ENCODE measurements at places on chromosomes 7 and 10.
A peak's percentile ranks its signal among the peaks of the same experiment; 100 is the strongest.

DNA sequence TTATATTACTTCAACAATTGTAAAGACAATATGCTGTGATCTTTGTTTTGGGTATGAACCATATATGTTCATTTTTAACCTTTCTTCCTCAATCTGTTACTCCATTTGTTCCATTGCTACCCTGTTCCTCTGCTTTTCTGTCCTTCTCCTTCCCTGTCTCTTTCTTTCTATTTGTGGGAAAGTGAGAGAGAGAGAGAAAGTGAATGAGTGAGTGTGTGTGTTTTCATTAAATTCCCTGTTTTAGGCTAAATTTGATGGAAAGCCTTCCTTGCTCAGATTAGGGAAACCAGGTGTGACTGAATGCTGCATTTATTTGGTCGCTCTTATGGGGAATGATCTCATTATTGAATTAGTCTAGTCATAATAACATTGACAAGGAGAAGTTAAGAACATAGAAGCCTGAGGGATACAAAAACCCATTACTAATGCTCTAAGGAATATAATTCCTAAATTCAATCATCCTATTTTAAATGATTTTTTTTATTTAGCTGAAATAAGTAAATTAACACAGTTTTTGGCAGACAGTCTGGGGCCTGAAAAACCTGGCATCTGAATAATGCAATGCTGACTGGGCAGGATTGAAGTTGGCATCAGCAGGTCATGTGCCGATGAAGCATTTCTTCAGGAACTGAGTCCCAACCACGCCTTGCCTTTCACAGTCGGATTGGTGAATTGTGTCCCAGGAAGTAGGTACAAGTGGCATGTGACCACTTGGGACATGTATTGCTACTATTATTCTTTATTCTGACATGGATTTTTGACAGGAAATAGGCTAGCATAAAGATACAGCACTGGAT, 117.6 kb upstream of the LRGUK start:
- no peak for DNase-seq

DNA sequence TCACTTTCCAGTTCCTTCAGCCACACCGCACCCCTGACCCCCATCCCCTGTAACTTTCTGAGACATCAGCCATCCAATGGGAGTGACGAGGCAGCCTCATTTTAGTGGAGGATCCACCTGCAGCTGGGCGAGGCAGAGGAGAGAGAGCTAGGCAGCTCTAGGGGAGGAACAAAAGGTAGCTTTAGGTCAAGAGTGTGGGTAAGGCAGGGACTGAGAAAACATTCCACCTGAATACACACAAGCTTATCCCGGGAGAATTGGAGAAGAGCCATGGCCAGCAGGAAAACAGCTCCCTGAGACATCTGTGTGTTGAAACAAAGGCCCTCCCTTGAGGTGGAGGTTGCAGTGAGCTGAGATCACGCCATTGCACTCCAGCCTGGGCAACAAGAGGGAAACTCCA, 6.7 kb upstream of the KLRG2 start:
- DNase-seq = no peak

DNA sequence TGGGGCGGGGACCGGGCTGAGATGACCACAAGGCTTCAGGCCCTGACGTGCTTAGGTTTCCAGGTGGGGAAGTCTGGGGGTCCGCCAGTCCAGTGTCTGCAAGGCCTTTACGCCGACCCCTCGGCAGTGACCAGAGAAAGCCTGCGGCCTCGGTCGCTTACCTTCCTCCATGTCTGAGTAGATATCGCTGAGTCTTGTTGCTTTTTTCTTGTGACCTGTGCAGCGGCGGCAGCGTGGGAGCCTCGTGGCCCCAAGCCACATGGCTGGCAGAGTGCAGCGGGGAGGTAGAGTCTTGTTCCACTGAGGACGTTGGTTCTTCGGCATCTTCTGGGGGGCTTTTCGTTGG, 329 bp downstream of the NOLC1 start:
- DNase-seq = no peak

GRCh38 chr7:43096875-43097274, 15.6 kb upstream of the HECW1 start:
- DNase-seq = no peak

- DNase-seq = no peak
These were observed 141.3 kb upstream of the FZD8 start for GRCh38 chr10:35783305-35783838.

DNA sequence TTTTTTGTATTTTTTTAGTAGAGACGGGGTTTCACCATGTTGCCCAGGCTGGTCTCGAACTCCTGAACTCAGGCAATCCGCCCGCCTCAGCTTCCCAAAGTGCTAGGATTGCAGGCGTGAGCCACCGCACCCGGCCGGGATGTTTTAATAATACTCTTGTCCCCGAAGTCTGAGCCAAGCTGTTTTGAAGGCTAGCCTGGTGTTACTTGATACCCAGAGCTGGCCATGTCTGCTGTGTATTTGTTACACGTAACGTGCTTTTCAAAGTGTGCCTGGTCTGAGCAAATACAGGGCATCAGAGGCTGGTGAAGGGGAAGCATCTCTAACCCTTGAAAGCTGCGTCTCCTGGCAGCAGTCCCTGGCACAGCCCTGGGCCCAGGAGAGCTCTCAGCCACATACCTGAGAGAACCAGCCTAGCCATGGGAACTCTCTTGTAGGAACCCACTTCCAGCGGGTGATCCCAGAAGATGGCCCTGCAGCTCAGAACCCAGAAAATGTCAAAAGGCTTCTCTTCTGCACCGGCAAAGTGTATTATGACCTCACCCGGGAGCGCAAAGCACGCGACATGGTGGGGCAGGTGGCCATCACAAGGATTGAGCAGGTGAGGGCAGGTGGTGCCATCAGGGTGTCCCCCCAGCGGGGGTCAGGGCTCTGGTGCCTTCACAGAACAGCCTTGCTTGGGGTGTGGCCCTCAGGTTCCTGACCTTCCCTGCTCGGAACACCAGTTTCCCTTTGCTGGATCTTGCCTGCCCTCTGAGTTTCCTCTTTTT, 41.7 kb upstream of the ZMIZ2 start:
- DNase-seq = peak; percentile 16

DNA sequence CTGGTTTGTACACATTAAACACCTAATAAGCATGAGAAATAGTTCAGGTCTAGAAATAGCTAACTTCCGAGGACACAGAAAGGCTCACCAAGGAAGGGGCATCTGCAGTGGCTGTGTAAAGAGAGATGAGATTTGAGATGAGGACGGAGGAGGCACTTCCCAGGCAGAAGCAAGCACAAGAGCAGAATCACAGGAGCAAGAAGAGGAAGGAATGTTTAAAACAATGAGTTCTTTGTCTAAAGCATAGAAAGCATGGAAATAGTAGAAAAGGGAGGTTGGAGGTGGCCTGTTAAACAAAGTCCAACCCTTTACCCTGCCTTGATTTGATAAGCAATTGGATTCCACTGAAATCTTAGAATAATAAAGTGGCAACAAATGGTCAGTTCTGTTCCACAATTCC, 11.6 kb upstream of the PON3 start:
- no peak for DNase-seq

DNA sequence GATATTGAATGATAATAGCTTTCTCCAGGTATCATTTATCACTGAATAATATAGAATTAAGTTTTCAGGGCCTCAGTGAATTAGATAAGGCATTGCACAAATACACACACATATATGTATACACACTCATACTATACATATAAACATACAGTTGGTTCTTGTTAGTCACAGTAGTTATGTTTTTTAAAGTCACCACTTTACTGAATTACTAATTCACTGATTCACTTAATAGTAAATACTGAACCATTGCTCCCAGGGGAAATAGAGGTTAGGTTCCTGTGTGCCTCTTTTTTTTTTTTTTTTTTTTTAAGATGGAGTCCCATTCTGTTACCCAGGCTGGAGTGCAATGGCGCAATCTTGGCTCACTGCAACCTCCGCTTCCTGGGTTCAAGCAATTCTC, 33.6 kb downstream of the PRR15 start:
- no peak for DNase-seq

- no peak for DNase-seq
These were observed 115.5 kb downstream of the PHTF2 start for GRCh38 chr7:77913977-77914607.

DNA sequence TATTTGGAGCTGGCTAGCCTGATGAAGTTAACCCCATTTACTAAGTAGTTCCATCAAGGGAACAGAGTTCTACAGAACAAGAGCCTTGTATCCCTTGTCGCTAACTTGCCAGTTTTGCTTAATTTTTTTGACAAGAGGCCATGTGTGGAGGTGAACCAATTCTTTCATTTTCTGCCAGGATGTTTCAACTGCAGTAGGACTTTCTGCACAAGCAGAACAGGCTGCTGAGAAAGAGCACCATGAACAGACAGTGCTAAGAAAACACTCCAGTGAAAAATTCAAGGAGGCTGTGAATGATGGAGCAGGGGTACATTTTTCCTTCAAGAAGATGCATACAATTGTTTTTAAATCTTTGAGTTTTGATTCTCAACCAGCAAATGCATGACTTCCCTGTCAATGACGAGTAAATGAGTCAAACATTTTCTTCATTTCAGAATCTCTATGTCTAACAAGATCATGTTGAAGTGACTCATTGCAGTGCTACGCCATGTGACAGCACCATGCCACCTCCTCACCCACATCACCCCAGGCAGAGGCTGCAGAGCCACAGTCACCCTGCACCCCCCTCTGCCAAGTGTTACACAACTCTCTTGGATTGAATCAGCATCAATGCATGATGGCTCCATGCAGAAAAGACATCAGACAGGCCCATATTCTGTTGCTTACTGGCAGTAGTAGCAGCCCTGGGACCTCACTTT, 193.1 kb downstream of the COBL start:
- DNase-seq = no peak

DNA sequence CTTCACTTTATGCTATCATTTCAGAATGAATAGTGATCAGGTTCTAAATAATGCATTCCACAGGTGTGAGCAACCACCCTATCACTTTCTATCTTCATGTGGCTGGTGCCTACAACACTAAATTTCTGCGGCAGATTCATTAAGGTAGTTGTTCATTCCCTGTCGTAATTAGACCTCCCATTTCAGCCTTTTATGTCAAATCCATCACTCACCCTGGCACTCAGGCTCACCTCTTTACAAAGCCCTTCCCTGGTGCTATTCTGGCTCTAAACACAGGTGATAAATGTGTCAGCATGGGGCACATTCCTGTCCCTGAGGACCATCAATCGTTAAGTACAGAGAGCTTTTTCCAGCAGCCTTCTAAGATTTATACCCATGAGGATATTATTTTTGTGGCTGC, 300.0 kb upstream of the C7orf33 start:
- no peak for DNase-seq

GRCh38 chr10:43141421-43141820, 3.2 kb downstream of the CSGALNACT2 start:
- DNase-seq = no peak

GRCh38 chr10:110918269-110918642, 724 bp downstream of the BBIP1 start:
- no peak for DNase-seq

DNA sequence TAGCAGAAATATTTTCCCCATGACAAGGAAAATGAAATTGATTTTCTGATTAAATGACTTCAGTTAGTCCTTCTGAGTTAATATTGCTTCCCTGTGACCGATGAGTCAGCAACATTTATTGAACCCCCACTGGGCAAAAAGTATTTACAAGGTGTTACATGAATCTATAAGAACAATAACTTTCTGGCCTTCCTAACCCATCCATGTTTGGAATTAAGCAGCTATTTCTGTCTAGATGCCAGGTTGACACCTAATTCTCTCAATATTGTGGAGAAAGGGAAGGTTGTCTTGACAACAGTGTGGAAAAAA, 112.9 kb upstream of the JAZF1 start:
- DNase-seq = no peak

DNA sequence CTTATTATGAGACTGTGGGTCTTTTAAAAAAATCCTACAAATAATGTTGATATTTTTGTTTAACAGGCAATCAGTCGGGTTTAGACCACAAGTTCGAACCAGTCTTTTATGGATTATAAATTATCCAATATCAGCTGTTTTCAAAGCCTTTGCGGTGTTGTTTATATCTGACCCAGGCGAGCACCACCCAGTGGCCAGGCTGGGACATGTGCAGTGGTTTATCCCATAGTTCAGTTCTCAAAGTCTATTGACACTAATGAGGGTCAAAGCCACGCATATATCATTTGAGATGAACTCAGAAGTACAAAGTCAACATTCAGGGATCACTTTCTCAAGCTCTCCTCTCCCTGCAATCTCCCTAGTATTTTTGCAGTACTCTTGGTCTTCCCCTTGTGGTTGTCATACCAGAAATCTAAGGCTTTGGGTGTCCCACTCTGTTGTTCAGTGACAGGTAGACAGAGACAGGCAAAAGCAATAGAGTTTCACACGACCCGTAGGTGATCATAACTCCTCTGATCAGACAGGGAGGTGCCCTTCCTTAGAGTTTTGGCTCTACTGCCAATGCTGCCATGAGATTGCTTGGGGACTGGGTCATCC, 117.4 kb upstream of the POM121L12 start:
- DNase-seq = no peak

- DNase-seq = no peak
These were observed 124.5 kb downstream of the SEMA3A start for GRCh38 chr7:84069999-84070500.

DNA sequence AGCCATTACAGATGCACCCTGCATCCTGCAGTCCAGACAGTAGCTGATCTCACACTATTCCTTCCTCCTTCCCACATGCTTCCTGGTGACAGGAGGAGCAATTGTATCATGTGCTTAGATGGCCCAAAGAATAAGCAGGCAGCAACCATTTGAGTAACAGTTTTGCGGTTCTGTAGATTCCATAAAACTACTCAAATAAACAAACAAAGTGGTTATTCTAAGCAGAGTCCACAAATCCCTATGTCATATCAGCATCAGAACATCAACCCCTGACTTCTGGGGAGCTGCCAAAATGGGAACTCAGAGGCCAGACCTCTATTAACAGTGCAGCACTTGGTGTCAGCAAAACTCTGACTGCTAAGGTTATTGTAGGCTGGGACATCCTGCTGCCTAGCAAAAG, 226.0 kb downstream of the SORCS1 start:
- DNase-seq = no peak

- no peak for DNase-seq
These were observed 246.8 kb downstream of the ELMO1 start for GRCh38 chr7:37201876-37202198.

DNA sequence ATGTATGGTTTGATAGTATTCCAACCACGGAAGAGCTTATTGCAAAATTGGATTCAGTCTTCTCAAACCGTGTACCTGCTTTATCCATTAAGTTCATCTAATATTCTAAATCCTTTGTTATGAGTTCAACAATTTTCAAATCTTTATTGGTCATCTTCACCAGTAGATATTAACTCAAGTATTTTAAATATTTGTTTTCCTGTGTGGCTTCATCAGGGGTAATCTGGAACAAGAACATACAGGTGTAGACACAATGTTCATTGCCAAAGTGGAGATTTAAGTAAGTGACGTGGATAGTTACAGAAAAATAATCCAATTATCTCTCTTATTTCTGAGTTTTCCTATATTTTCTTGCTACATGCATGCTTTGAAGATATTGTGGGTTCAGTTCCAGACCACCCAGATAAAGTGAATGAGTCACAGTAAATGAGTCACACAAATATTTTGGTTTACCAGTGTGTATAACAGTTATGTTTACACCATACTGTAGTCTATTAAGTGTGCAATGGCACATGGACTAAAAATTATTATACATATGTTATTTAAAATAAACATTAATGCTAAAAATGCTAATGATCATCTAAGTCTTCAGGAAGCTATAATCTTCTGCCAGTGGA, 429.0 kb upstream of the POT1 start:
- DNase-seq = no peak
